ENCODE measurements at places on chromosomes 1 and 21.
A peak's percentile ranks its signal among the peaks of the same experiment; 100 is the strongest.

DNA sequence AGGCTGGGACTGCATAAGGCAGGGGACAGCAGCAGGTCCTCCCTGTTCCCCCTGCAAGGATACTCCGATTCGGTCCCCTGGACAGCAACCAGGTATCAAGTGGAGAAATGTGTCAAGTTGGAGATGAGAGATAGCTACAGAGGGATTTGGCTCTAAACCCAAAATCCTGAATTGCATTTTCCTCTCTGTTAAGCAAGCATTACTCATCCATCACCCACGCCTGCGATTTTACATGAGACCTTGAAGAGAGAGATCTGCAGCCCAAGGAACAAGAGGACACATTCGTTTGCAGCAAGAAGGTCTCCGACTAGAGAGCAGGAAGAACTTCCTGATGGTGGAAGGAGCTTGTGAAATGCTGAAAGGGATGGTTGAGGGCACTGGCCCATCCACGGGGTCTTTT, 21.9 kb downstream of the SYT2 start:
- no peak for DNase-seq

- no peak for DNase-seq
Measured at GRCh38 chr1:31643976-31644559, 608 bp downstream of the PEF1 start.

DNA sequence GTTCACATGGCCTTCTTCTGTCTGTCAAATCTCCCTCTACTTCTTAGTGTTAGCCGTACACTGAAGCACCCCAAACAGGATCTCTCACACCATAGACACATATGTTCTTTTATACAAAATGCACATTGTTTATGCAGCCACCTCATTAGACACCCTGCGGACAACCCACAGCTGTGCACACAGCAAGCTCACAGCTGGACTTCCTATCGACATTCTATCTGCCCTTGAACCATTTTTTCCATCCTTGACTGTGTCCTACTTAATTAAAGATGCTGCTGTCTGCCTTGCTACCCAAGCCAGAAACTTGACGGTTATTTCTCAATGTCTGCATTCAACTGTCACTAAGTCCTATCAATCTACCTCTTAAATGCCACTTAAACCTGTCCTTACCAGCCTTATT, 3.2 kb upstream of the ZBTB21 start:
- DNase-seq = no peak

DNA sequence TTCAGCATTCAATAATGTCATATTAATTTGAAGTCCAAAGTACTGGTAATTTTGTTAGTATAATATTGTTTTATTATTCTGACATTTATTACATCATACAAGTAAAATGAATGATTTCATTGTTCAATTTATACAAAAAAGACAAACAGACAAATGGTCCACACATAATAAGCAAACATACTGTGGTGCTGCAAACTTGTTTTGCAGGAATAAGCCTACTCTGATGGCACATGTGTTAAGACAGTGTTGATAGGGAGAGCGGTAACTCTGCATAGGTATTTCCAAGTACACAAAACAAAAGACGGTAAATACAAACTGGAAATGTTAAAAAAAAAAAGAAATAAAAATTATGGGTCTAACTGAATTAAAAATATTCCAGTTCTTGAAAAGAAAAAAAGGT, 59.7 kb upstream of the DPYD start:
- no peak for DNase-seq

DNA sequence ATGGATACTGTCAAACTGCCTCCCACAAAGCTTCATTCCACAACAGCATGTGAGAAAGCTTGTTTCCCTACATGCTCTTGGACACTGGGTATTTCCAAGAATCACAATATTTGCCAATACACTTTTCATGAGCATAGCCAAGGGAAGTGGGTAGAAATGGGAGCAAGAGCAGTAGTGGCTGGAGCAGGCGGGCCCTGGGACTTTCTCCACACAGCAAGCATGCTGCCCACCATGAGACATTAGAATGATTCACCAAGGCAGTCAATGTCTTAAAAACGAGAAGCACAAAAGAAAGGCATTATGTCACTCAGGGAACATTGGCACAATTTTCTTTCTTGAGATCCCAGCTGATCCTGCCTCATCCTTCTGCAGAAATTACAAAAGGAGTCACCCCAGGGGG, 371.6 kb upstream of the RUNX1 start:
- DNase-seq = no peak

DNA sequence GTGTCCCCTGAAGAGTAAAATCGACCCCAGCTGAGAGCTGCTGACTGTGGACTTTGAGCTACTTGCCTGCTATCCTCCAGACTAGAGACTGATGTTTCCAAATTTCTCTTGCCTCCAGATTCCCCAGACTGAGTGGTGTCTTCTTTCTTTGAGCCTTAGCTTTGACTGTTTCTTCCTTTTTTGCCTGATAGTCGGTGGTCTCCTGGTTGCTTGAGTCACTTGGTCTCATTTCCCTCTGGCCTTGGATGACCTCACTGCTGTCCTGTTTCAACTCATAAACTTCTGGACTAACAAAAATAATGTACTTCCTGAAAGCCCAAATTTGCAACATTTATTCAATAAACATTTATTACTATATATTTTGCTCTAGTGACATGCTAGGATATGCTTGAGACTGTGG, 52.9 kb upstream of the DIPK1A start:
- DNase-seq = no peak

GRCh38 chr1:55140546-55140983, 74.6 kb downstream of the USP24 start:
- DNase-seq = peak; percentile 28

DNA sequence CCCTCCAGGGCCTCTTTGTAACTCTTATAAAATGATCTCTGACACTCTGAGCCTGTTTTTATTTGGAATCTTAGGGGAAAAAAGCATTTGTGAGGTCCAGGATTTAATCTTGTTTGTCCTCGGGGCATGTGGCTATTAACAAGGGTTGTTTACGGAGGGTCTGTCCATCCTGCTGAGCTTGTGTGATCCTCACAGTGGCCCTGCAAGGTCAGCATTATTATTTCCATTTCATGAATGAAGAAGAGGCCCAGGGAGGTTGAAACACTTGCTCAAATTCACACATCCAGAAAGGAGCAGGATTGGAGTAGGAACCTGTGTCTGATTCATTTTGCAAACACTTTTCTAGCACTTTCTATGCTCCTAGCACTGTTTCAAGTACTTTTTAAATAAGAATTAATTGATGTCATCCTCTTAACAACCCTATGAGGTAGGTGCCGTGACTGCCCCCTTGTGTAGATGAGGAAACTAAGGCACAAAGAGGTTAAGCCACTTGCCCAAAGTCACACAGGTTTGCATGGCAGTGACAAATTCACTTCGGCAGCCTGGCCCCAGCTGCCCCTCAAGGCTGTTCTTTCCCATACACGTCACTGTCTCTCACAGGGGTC, 178.9 kb downstream of the MIS18A start:
- no peak for DNase-seq

DNA sequence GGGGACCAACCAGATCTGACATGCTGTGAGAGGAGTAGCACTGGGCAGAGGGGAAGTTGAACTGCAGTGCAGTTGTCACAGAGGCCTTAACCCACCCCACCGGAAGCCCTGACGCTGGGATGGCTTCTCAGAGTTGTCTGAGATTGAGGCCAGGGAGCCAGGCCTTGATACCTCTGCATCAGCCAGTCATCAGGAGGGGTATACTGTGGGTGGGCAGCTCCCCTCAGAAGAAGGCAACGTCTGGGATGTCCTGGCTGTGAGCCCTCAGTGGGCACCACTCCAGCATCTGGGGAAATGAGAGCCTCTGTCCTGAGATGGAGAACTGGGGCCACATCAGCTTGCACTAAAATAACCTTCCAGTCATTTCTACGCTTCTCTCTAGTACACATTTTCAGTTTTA, 47.9 kb upstream of the BCAR3 start:
- DNase-seq = no peak

DNA sequence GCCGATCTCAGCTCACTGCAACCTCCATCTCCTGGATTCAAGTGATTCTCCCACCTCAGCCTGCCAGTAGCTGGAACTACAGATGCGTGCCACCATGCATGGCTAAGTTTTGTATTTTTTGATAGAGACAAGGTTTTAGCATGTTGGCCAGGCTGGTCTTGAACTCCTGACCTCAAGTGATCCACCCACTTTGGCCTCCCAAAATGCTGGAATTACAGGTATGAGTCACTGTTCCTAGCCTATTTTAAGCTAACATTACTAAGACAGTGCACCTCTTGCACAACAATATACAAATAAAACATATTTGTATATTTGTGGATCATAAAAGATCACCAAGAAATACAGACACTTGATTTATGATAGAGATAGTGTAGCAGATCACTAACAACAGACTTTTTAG, 139.1 kb downstream of the DUSP10 start:
- no peak for DNase-seq

- DNase-seq = no peak
Measured at GRCh38 chr1:84721152-84721551, 30.9 kb upstream of the SSX2IP start.

- no peak for DNase-seq
Measured at GRCh38 chr1:36436821-36437220, 13.4 kb downstream of the OSCP1 start.

- DNase-seq = no peak
Measured at GRCh38 chr1:35288761-35289160, 20.3 kb downstream of the ZMYM4 start.

GRCh38 chr21:45863751-45864150, 117.8 kb upstream of the COL6A1 start:
- no peak for DNase-seq

GRCh38 chr1:26907071-26907917, 6.5 kb downstream of the NR0B2 start:
- DNase-seq = no peak

- DNase-seq = no peak
Measured at GRCh38 chr1:25204797-25205480, 27.4 kb downstream of the SYF2 start.

- no peak for DNase-seq
Measured at GRCh38 chr1:910881-911721, 12.6 kb upstream of the SAMD11 start.

- DNase-seq = no peak
Measured at GRCh38 chr1:36080801-36081200, 3.1 kb upstream of the TEKT2 start.

DNA sequence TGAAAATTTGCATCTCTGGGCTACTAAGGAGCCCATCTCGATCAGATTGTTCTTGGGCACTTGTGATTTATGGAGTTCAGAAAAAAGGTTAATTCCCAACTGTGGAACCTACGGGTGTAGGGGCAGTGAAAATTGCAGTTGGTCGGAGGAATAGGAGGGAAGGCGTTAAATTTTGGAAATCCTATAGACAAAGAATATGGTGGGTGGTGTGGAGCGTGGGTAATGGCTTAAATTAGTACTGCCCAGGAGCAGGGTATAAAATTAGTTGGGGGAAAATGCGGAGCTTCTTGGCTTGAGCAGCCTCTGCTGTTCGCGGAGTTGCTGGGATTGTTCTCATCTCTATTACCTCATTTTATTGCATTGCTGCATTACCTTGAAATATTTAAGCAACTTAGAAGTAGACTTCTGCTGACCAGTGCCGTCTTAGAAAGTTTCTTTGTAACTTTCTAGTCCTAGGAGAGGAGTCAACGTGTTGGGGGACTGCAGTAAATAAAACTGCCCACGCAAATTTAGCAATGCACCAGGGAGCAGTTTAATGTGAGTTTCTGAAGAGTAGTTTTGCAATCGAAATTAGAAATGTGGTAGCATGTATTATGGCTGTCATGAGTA, 514 bp downstream of the S1PR1 start:
- no peak for DNase-seq

GRCh38 chr1:205917466-205918238, 25.6 kb downstream of the SLC26A9 start:
- DNase-seq = no peak

DNA sequence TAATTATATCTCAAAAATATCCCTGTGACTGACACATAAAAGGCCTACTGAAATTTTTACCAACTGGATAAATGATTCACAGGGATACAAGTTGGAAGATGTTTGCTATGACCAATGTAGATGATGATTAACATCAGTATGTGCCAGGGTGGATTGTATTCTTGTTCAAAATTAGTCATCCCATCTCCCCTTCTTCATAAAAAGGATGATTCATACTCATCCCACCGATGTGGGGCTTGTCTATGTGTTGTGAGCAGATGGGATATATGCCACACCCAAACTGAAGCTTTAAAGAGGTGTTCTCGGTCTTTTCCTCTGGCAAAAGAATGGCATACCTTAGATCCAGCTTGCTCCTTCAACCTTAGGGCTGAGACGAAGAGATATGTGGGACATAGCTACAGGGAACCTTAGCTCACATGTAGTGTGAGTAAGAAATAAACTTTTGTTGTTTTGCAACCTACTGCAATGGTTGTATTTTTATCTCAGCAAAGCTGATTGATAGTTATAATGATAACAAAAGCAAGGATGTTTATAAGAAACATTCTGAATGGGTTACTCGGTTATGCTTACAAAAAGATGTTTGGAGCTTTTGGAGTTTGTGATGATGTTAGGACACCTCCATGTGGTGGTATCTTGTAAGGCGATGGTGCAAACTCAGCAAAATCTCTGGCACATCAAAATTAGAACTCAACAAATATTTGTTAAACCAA, 29.4 kb downstream of the SPATA17 start:
- no peak for DNase-seq

GRCh38 chr1:156942176-156942575, 21.7 kb downstream of the LRRC71 start:
- no peak for DNase-seq

DNA sequence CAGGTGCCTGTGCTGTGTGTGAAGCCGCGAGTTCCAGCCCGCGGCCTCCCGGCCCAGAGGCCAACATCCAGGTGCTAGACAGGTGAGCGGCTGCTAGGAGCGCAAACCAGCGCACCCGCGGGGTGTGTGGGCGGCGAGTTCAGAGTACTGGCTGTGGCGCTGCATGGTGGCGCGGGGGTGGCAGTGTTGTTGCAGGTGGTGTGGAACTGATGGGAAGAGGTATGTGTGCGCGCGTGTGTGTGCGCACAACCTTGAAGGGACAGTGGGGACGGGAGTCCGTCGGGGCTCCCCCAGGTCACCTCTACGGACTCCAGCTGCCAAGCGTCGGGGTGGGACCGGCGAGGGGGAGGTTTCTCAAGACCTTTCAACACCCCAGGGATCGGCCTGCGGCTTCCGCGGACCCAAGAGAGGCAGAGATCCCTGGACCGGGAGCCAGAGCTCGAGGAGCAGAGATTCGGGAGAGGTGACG, 433 bp upstream of the DMBX1 start:
- DNase-seq = no peak

- no peak for DNase-seq
Measured at GRCh38 chr1:226475142-226475511, 67.2 kb upstream of the PARP1 start.
